ENCODE measurements at places on chromosomes 3 and 15.

DNA sequence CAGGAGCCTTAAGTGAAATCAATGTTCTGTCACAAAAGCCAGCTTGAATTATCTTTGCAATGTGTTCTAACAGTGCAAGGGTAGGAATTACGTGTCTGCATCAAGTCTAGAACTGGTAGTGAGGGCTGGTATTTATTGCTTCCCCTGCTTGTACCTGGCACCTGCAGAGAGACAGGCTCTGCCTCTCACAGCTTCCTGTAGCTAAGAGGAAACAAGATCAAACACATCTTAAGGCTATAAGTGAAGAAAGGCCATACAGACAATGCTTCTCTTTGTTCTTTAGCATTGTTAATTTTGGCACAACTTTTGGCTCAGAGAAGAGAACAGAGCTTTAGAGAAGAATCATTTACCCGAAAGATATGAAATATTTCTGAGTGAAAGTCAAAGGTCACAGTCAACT, 479.9 kb downstream of the GRM7 start:
- no peak for DNase-seq

- DNase-seq, result no peak
These were observed 97.2 kb downstream of the LRTM1 start for GRCh38 chr3:54830658-54831057.

GRCh38 chr15:96325541-96326327, 4.8 kb upstream of the NR2F2 start:
- no peak for DNase-seq

GRCh38 chr15:31488437-31489204, 162.0 kb downstream of the KLF13 start:
- DNase-seq, result peak; percentile 56

DNA sequence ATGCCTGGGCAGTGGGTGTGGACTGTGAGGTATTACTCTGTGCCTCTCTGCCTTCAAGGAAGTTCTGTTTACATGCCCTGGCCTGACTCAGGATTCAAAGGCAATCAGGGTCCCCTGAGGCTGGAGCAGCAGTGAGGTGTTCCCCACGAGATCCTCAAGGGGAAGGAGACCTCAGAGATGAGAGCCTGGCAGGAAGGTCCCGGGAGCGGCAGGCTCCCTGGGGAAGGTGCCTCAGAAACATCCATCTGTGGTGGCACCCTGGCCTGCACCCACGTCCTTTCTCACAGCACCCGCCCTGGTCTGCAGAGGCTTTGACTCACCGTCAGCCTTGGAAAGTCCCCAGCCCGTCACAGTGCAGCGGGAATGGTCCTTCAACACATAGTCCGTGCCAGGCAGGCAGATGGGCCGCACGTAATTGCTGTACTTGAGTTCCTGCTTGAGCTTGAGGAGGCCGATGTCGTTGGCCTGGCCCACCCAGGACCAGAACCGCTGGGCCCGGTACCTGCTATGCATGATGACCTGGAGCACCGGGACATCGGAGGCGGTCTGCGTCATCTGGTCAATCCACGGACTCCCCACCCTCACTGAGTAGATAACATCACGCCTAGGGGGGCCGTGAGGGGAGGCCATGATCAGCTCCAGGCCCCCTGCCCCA, 3.6 kb downstream of the PRSS50 start:
- no peak for DNase-seq

DNA sequence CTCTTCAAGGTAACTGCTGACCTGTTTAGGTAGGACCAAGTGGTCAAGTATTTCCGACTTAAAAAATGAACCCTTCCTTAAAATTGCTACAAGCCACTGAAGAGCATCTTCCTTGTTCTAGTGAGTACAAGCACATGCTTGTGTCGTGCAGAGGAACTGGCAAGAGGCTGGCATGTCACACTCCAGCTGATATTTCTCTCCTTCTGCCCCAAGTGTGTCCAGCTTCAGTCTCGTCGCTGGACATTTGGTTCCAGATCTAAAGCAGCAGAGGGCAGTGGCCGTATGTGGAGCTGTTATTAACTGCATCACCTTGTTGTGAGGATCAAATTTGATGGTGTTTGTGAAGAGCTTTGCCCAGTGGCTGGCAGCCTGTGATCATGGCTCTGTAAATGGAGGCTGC, 10.0 kb downstream of the RBP2 start:
- DNase-seq, result no peak

DNA sequence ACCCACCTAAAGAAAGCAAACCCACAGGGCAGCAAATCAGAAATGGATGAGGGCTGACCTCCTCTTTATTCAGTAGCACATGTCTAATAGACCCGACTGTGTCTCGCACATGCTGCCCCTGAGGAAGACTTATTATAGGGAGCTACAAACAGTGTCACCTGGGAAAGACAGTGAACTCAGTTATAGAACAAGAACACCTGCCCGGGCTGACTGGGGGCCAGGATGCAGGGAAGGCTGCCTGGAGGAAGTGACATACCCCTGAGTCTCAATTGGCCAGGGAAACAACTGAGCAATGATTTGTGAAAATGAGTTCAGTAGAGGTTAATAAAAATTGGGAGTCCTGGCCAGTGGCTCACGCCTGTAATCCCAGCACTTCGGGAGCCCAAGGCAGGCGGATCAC, 78.7 kb upstream of the CGNL1 start:
- DNase-seq, result no peak

GRCh38 chr3:123779655-123780231, 104.4 kb downstream of the MYLK start:
- no peak for DNase-seq

- DNase-seq, result no peak
These were observed 41.5 kb downstream of the PXYLP1 start for GRCh38 chr3:141272906-141273662.

DNA sequence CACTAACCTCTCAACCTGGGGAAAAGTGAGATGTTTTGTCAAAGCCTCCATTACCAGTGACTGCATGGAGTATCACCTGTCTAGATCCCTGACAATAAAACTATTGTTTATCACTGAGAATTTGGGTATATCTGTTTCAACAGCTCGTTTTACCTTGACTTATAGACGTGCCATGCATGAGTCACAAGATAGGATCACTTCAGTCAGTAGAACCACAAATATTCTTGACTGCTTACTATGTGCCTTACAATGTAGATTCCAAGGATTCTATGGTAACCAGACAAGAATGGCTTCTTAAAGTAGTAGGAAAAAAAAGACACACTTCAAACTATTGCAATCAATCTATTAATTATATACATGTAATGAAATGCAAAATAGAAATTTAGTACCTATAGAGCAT, 55.7 kb upstream of the GRM7 start:
- no peak for DNase-seq

DNA sequence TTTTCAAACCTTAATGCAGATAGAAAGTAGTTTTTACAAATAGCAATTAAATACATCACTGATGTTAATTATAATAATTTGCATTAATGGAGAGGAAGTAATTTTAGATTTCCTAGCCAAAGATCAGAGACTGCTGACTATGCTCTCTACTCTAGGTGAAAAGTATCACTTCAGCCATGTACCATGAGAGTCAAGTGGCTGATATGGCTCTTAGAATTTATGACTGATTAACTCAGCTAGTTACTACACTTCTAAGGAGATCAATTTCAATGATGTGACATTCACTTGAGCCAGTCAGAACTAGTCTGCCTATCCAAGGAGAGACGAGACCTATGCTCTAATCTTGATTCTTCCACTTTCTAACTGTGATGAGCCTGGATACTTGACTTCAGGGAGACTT, 405.7 kb upstream of the RORA start:
- no peak for DNase-seq

DNA sequence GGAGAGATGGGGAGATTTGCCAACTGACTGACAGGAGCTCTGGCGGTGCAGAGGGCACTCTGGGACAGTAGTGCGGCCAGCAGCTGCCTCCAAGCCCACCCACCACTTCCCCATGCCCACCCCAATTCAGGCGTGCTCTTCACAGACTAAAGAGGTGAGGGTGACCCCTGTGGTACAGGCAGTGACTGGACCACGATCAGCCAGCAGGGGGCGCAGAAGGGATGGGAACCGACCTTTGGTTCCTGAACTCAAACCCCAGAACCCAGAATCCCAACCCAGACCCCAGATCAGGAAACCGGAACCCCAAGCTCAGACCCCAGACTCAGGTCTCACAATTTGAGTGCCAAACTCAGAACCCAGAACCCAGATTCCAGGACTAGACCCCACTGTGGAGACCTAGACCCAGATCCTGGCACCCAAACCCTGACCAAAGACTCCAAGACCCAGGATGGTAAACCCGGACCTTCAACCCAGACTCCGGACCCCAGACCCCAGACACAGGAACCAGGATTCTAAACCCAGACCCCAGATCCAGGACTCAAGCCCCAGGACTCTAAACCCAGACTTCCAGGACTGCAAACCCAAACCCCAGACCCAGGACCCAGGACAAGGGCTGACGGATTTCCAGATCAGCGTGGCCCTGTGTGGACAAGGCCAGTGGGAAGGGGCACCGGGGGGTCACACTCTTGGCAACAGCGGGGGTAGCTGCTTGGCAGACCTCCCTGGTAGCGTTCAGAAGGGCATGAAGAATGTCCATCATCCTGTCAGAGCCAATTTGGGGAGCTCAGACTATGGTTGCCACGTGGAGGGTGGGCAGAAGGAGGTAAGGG, 3.7 kb upstream of the MYL3 start:
- DNase-seq, result peak; percentile 83

GRCh38 chr3:133505813-133506212, 67.7 kb upstream of the CDV3 start:
- DNase-seq, result no peak

GRCh38 chr15:79924379-79924778, 27.6 kb upstream of the MTHFS start:
- DNase-seq, result no peak

DNA sequence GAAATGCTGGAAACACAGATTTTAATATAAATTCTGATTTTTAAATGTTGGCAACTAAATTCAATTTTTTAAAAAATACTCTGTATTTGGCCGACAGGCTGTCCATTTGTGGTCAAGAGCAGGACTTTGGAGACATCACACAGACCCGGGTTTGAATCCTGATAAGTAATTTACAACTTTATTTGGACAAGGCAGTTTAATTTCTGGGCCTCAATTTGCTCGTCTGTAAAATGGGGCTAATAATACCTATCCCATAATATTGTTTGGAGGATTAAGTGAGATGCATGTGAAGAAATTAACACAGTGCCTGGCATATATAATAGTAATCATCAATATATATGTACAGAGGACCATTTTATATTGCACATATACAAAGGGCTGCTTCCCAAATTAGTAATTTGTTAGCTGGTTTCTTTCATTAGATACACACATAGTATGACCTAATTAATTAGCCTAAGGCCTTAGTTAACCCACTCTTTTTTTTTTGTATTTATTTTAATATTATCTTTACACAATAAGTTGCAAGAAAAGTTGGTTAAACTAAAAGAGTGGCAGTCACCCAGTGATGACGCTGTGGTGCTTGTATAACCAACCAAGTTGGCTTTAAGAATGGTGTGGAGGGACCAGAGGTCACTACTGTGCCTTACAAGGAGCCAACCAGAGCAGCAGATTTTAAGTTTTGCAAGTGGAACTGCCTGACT, 665 bp downstream of the PIGB start:
- DNase-seq, result no peak

All from activated T-cell treated with anti-CD3 and anti-CD28 coated beads, Interleukin-2, amount 50 U/mL, for 1 hour (primary cell).